ENCODE measurements at places on chromosomes 2 and 18. TPM values are rescaled to one million over a fixed set of nuclear protein-coding genes. Genes with fewer than 3 reads are reported as not detected.

Gene CDCA7
- 82.5 TPM for total RNA-seq

Gene ICA1L
- 15.1 TPM for total RNA-seq

Gene AGXT
- total RNA-seq, result not detected

Gene EFR3B
- 41.2 TPM for total RNA-seq

Gene LONRF2
- total RNA-seq, result 5.2 TPM

Gene NPHP1
- 8.5 TPM for total RNA-seq

Gene FSHR
- not detected for total RNA-seq

Gene FHOD3
- 29.0 TPM for total RNA-seq

Gene GREB1
- 143 TPM for total RNA-seq

Gene IGFBP5
- 140 TPM for total RNA-seq

Gene CFAP53
- 0.84 TPM for total RNA-seq

Gene AFF3
- total RNA-seq, result 20.9 TPM

Gene OSR1
- 0.45 TPM for total RNA-seq

Gene ABCB11
- 0.07 TPM for total RNA-seq

Gene FOSL2
- total RNA-seq, result 2.9 TPM

Gene KCNG3
- 0.07 TPM for total RNA-seq

Gene DPP10
- 2.1 TPM for total RNA-seq

Gene TCF23
- not detected for total RNA-seq

Gene ACOXL
- not detected for total RNA-seq

Gene COPS9
- total RNA-seq, result 138 TPM

Gene RAMP1
- 0.91 TPM for total RNA-seq

Gene WDR12
- 71.1 TPM for total RNA-seq

Gene DUSP2
- total RNA-seq, result 1.1 TPM

Gene ARL6IP6
- total RNA-seq, result 51.9 TPM

Gene ST8SIA5
- total RNA-seq, result 0.79 TPM

Gene SERPINB8
- 3.7 TPM for total RNA-seq

Gene DGKD
- total RNA-seq, result 48.7 TPM

Gene FTCDNL1
- 1.6 TPM for total RNA-seq

Gene CCDC74B
- total RNA-seq, result 13.9 TPM

Gene TYW5
- total RNA-seq, result 10.6 TPM

Gene SIX2
- total RNA-seq, result not detected

Gene ZNF396
- total RNA-seq, result 3.6 TPM
